ENCODE measurements at places on chromosomes 3 and 15.

- DNase-seq = no peak
Measured at GRCh38 chr15:90046911-90047392, 45.8 kb downstream of the ZNF710 start.

- no peak for DNase-seq
Measured at GRCh38 chr15:25783607-25784540, 79.3 kb downstream of the ATP10A start.

DNA sequence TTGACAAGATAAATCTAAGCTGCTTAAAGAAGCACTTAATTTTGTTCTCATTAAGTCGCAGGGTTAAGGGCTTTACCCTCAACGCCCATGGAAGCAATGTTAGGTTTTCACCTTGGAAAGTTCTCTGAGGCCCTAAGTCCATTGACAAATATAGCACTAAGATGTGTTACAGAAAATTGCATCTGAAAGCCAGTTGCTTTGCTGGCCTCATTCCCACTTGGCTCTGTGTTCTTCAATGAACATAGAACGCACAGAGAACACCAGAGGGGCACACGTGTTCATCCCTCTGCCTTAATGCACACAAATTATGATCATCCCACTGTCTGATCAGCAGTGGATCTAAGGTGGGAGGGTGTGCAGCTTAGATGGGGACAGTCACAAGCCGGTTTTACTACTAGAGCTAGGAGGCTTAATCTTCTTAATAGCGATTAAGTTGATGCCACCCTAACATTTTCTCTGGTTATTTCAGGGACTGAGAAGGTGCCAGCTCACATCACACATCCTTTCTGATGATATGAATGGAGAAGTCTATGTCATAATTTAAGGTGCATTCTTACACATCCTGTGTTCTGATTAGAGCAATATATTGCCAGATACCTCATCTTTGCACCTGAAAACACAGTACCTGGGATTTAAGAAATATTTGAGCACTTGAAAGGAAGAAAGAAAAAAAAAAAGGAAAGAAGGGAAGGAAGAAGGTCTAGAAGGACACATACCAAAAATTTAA, 224.4 kb upstream of the ICE2 start:
- DNase-seq = no peak

DNA sequence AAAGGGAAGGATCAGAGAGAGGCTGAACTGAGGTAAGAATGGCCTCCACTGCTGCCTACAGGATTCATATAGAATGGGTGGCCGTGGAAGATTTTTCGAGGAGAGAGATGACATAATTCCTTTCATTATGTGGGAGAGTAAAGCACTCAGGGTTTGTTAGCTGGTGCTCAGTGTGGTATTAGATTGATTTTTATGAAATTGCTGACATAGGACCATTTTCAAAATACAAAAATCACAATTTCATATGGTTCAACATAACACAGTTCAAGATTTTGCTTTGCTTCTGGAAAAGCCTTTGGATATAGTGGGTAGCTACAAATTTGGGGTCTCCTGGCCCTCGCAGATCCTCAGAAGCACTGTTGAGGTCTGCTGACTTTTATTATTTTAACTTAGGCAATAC, 95.4 kb downstream of the KCNAB1 start:
- DNase-seq = no peak

GRCh38 chr3:21062831-21063294, 688.1 kb downstream of the ZNF385D start:
- no peak for DNase-seq
